ENCODE measurements at places on chromosomes 7 and 10.

DNA sequence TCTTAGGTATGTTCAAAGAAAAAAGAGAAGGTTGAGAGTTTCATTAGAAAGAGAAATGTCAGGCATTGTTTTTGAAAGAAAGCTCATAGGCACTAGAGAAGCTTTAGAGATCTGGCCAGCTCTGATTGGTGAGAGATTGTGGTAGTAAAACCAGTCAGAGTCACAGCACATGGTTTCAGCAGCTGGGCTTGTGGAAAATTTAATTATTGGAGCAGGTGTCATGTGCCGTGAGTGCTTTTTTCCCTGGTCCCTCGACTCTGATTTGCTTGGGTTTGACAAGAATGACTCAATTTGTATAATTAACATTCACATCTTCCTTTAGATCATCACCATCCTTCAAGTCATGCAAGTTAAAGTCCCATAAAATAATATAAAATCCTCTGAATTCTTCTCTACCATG, 35.2 kb downstream of the MRPL32 start:
- DNase-seq, result no peak

DNA sequence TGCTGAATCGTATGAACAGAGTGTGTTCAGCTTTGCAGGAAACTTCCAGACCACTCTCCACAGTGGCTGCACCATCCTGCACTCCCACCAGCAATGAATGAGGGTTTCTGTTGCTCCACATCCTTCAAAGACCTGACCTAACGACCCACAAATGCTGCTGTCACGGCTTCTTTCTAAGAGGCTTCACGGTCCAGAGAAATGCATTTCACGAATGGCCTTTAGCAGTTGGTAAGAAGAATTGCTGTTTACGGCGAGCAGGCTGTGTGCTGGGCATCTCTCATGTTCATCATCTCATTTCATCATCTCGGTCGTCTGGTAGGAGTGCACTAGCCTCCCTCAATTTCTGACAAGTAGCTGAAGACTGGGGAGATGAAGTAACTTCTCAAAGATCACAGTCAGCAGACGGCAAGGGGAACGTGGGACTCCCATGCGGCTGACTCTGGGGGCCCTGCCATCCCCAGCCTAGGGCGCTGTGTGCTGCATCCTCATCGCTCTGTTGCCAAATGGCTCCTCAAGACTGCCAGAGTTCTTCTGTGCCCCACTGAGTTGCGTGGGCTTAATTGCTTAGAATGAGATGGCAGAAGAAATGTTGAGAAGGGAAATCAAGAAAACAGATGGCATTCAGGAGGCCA, 72.9 kb downstream of the ADARB2 start:
- no peak for DNase-seq

GRCh38 chr10:58853668-58854067, 322.8 kb upstream of the PHYHIPL start:
- no peak for DNase-seq

DNA sequence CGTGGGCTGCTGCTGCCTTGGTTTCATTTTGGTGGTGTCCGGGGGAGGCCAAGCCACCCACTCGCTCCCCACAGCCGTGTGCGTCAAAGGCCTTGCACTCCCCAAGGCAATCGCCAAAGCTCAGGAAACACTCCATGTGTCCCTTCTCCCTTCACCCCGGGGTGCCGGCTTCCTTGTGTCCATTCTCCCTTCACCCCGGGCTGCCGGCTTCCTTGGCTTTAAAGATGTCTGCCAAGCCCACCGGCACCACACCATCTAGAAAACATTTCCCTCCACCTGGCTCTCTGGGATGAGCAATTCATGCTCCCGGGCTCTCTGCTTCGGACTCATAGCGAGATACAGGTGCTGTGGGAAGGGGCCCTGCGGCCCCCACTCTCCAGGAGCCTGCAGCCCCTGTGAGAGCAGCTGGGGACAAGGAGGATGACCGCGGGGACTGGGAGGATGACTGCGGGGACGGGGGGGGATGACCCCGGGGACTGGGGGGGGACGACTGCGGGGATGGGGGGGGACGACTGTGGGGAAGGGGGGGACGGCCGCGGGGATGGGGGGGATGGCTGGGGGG, 322.1 kb downstream of the DNAJB6 start:
- DNase-seq, result no peak

DNA sequence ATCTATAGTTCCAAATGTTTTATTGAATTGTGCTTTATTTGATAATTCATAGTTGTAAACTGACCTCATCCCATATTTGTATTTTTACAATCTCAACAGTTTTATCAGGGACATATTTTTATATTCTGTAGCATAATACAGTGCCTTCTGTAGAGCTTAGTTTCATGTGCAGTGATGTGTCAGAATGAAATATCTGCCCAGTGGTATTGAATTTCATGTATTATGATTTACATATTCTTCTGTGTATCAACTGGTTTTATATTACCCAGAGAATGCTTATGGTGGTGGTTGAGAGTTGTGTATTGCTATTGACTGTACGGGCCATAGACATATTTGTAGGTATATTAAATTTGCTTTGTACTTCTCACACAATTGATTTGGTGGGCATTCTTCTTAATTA, 89.9 kb downstream of the KAT6B start:
- DNase-seq, result no peak

DNA sequence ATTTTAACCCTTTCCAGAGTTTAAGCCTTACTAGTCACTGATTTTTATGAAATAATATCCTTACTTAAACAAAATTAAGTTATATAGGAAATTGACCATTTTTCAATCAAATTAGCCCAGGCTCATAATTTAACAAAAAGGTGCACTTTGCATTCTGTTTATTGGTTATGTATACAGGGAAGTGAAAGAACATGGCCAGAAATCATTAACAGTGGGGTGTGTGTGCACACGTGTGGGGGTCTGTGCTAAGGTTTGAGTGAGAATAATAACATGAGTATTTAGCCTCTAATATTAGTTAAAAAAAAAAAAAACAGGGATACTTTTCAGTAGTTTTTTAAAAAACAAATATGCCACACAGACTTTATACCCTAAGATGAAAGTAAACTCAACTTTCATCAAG, 510.5 kb upstream of the PFKP start:
- DNase-seq, result no peak

DNA sequence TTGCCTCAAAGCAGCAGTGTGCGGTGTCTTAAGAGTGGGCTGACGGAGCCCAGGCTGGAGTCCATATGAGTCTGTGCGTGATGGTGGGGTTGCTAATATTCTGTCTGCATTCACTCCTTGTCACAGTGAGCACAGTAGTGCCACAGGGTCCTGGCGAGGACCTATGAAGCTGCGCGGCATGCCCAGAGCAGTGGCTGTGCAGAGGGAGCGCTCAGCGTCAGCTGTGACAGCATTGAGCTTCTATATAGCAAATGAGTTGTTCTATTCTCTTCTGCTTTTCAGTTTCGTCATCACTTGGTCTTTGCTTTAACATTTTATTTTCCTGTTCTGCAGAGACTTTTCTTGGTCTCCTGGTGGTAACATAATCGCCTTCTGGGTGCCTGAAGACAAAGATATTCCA, 14.5 kb downstream of the EIF3B start:
- no peak for DNase-seq

DNA sequence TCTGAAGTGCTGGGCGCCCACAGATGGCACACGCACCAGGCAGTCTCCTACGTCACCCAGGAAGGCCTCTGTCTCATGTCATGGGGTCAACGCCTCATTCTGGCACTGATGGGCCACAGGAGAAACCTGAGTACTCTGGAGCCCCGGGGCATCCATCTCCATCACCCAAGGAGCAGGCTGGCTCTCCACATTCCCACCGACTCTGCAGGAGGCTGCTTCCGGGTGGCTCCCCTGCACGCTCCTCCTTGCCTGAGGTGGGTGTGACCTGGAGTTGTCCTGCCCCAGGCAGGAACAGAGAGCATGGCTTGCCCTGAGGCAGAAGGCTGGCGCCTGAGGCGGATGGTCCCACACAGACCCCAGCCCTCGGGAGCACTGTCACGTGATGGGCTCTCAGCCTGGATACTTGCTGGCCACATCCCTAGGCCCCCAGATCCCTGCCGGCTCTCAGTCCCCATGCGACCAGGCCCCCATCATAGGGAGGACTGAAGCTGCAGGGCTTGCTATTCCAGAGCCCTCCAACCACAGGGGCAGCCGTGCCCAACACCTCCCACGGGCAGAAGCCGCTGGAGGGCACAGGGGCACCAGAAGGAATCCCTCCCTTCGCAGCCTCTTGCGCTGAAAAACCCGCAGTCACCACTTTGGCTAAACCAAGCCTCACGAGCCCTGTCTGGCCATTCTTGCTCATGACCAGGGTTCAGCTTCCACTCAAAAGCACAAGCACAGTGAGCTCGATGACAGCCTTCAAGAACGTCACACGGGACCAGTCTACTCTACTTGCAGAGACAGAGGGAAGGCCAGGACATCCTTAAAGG, 80.7 kb downstream of the MAD1L1 start:
- DNase-seq, result no peak

DNA sequence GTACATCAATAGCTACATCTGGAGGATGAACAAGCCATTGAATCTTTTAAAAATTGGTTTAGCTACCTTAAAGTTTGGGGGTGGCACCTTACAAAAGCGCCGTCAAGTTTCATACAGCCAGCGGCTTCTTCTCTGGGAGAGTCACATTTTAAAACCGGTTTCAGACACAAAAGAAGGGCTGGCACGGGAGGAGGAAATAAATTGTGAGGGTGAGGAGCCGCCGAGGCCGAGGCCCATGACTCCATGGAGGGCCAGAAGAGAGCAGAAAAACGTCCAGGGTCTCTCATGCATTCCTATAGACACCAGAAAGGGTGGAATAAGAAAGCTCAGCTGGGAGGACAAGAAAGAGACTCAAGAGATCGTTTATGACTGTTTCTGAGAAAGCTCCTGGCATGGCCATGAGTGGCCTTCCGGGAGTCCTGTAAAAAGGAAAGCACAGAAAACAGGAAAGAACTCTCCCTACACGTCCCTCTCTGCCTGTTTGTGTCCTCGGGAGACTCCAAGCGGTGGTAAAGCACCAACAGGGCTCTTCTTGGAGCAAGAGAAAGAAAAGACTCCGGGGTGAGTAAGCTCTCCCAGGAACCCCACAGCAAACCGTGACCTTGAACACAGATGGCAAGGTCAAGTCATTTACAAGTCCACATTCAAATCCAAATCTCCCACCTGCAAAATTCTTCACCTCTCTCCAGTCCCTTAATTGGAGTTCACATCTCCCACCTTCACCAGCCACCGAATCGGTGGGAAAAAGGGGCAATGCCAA, 1.8 kb downstream of the FRAT2 start:
- DNase-seq, result peak; percentile 48

Measured in ecto neural progenitor cell (in vitro differentiated cells).